ENCODE measurements at places on chromosomes 2 and 18. TPM values are rescaled to one million over a fixed set of nuclear protein-coding genes. Genes with fewer than 3 reads are reported as not detected.

The TMEM169 gene
- total RNA-seq: 8.0 TPM

The REG3G gene
- not detected for total RNA-seq

The DTNA gene
- total RNA-seq: 10.9 TPM

The HOXD10 gene
- not detected for total RNA-seq

The CXCR1 gene
- not detected for total RNA-seq

The GPR17 gene
- not detected for total RNA-seq

- no peaks in the 10 kb centered on the region for H3K36me3 ChIP-seq
- H3K4me1 ChIP-seq: no peaks in the 10 kb centered on the region
- H3K27ac ChIP-seq: no peak overlapping the region
- DNase-seq: no peak
- no peak overlapping the region for H3K4me3 ChIP-seq
Measured at GRCh38 chr2:199057936-199058335, 399.8 kb downstream of the SATB2 start.

GRCh38 chr2:2941205-2941604 is 436.4 kb downstream of the EIPR1 start:
- H3K36me3 ChIP-seq: no peaks in the 10 kb centered on the region
- H3K4me1 ChIP-seq: no peaks in the 10 kb centered on the region
- H3K27me3 ChIP-seq: no peaks in the 10 kb centered on the region
- H3K27ac ChIP-seq: no peak overlapping the region

DNA sequence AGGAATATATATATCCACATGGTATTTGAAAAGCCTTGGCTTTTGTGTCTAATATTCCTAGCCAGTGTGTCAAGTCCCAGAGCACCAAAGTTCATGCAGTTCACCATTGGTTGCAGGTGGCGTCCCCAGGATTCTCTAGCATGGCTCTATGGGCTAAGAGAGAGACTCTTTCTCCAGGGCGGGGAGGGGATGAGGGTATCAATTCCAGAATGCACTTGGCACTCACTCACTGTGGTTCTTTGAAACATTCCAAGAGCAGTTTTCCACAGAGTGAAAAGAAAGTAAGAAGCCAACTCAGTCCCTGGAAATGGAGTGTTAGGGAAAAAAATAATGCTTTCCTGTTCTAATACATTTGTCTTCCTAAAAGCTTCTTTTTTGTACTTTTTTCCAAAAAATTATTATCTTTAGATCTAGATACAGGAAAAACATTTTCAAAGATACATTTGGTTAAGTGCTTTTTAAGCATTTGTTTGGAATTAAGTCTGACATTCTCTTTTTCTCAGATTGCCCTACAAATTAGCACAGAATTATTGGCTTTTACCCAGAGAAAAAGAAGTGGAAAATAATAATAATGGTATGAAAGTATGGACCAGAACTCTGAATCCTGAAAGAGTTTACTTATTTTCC is 239.9 kb downstream of the PAX3 start:
- no peaks in the 10 kb centered on the region for H3K4me1 ChIP-seq
- peaks cover 68% of the 10 kb centered on the region for H3K27me3 ChIP-seq
- H3K27ac ChIP-seq: no peak overlapping the region
- no peaks in the 10 kb centered on the region for H3K36me3 ChIP-seq
- H3K4me3 ChIP-seq: no peak overlapping the region
- DNase-seq: no peak

DNA sequence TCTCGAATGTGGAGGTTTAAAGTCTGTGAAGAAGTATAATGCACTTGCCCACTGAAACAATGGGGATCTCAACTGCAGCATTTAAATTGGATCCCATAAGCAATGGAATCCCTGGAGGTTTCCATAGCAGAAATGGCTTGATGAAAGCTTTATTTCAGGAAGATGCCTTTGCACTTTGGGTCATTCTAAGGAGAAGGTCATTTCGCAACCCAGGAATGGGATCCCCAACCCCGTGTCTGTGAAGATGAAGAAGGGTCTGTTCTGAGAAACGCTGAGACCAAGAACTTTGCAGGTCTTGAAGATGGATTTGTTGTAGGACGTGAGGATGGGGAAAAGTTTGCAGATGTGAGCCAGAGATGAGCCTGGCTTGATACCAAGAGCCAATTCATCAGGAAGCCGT is 1.8 kb upstream of the KCNG3 start:
- H3K27ac ChIP-seq: no peak overlapping the region
- no peak for DNase-seq
- H3K4me3 ChIP-seq: no peak overlapping the region
- H3K36me3 ChIP-seq: peaks cover 19% of the 10 kb centered on the region
- no peaks in the 10 kb centered on the region for H3K27me3 ChIP-seq

Measured in Calu3 (cell line).